Brain (organoid and tissue), 16 donors: ENCODE measurements at places on chromosomes 11 and 22. TPM values are rescaled to one million over a fixed set of nuclear protein-coding genes. Genes with fewer than 3 reads are reported as not detected.

DNA sequence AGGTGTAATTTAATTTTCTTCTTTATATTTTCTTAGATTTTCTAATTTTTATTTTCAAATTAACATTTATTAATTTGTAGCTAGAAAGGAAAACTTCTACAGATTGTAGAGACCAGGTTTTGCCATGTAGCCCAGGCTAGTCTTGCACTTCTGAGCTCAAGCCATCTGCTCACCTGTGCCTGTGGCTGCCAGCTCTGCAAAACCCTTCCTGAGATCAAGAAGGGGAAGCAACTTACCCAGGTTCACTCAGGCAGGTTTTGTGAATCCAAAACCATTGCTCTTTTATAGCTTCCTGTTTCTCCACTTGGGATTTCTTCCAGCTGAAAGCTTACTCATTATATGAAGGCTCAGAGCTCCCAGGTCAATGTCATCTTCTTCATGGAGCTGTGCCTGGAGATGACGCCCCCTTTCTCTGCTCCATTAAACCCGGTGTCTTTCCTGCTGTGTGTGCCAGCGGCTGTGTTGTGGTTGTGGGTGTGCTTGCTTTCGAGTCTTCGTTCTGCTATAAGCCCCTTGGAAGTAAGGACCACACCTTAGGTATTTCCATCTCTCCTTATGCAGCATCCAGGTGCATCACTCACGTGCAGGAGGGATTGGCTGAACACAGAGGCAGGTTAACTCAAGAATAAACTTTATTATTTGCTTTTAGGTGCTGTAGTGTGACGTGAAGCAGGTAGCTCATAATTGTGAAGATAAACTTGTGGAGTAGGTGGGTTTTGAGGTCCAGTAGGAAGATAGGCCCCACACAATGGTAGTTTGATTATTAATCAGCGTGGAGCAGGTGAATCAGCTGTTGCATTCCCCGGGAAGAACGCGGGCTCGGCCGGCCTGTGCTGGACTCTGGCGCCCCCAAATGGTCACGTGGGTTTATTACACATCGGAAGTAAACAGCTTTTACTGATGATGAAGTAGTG lies 42.2 kb upstream of the INCENP start:
- peak; percentile 91 for DNase-seq

DNA sequence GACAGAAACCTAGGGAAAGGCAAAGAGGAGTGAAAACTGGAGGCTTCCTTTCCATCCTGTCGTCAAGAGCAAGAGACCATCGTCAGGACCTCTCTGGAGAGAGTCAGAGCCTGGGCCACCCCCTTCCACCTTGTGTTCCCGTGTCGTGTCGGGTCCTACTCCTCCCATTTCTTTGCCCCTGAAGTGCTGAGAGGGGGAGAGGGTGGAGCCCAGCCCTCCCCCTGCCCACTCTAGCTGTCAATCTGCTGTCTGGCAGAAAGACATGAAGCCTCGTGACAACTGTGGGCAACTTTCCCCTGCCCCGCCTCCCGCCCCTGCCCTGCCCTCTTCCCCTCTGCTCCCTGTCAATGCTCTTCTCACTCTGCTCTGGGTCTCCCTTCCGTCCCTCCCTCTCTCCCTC lies 20.6 kb downstream of the ANKK1 start:
- DNase-seq = no peak

GRCh38 chr11:35337136-35337913 lies 82.0 kb downstream of the SLC1A2 start:
- DNase-seq = no peak

- no peak for DNase-seq
Measured at GRCh38 chr11:57162179-57162898, 19.4 kb upstream of the LRRC55 start.

GRCh38 chr22:40204321-40205116 lies 26.8 kb downstream of the TNRC6B start:
- DNase-seq = no peak

GRCh38 chr11:15146271-15147003 lies 31.7 kb downstream of the INSC start:
- DNase-seq = no peak

Gene EHF
- polyA plus RNA-seq = 0.22 TPM

Gene ZNF214
- 1.2 TPM for polyA plus RNA-seq

Gene TESMIN
- 12.9 TPM for polyA plus RNA-seq

Gene LDHAL6A
- polyA plus RNA-seq = not detected

Gene ANO1
- polyA plus RNA-seq = 0.92 TPM

Gene TRMT2A
- 31.3 TPM for polyA plus RNA-seq

Gene PHLDA2
- polyA plus RNA-seq = 10.6 TPM

Gene LIPT2
- 2.1 TPM for polyA plus RNA-seq

Gene OR4C13
- polyA plus RNA-seq = not detected
